Effector memory CD4-positive, alpha-beta T cell (primary cell): ENCODE measurements at places on chromosomes 5 and 9.

DNA sequence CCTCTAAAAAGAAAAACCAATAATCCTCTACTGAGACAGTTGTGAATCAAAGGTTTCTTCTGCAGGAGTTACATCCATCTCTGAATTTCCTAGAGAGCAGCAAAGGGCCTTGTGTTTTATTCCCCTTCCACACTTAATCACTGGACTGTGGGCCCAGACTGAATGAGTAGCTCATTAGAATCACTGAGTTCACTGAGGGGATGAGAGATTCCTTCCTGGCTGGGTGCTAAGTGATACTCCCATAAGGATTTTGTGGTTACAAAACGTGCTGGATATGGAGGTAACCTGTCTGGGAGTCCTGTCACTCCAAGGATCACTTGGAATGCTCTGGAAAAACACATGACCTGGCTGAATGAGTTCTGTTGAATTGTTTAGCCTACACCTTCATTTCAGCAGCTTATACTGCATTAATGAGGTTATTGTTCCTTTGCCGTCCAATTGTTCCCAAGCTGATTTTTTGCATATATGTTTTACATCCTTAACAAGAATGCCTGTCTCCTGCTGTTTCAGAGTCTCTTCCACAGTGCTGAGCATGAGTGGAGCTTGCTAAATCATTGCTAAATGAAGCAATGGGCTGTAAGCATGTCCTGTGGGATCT, 82.9 kb downstream of the MEF2C start:
- no peak for DNase-seq

GRCh38 chr9:118644066-118644465, 725.2 kb downstream of the BRINP1 start:
- DNase-seq: no peak

DNA sequence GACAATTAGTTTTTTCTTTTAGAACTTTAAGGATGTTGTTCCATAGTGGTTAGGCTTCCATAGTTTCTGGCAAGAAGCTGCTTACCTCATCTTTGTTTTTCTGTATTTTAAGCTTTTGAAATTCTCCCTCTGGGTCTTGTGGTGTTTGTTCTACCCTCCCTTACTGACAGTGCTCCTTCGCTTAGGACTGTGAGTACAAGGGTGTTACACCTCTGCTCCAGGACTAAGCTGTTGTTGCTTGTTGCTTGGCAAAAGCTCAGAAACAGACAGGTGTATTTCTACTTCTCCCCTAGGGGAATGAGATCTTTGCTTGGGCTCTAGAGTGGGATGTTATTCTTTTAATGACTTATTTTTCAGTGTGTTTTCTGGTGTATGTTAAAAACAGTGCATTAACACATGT, 225.2 kb downstream of the WDR70 start:
- DNase-seq: no peak

DNA sequence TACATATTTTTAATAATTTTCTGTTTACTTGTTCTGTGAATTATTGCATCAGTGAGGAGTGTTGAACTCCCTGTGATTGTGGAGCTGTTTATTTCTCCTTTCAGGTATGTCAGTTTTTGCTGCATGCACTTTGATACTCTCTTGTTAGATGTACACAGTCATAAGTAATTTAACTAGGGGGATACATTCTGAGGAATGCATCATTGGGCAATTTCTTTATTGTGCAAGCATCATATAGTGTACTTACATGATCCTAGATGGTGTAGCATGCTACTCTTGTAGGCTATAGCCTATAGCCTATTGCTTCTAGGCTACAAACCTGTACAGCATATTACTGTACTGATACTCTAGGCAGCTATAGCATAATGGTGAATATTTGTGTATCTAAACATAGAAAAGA, 9.5 kb downstream of the DENND4C start:
- no peak for DNase-seq

DNA sequence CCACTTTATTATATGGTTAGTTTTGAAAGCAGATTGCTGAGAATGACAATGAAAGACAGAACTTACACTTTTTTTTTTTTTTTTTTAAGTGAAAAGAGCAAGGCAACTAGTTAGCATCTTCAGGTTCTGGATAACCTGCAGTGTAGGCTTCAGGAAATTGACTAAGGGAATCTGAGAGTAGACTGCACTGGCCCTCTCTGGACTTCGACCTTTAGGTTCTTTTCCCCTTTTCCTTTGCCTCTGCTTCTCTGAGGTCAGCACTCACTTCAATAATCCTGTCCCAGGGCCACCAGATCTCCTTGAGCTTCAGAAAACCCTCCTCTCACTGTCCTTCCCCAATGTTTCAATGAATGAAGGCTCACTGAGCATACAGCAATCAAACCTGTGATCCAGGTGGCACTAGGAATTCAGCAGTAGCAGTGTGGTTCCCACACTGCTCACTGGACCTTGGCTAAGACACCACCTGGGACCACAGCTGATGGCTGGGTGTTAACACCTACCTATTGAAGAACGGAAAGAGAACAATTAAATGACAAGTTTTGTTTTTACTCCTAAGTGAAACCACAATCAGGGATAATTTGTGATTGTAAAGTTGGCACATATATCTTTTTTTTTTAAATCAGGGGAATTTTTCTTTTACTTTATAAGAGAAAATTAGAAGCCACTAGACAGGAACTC, 85.8 kb upstream of the IL6ST start:
- no peak for DNase-seq

DNA sequence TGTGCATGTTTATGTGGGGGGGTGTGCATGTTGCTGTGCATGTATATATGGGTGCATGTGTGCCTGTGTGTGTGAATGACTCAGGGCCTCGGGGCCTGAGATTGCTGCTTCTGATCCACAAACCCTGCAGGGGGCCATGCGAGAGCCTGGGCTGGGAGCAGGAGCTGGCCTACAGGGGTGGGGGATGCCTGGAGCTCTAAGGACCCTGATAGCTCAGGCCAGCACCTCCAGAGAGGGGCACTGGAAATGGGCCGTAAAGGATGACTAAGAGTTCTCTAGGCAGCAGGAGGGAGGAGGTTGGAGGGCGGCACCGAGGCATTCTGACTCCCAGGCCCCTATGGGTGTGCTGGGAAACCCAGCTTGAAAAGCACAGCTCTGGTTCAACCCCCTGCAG, 6.9 kb upstream of the UBAC1 start:
- no peak for DNase-seq

DNA sequence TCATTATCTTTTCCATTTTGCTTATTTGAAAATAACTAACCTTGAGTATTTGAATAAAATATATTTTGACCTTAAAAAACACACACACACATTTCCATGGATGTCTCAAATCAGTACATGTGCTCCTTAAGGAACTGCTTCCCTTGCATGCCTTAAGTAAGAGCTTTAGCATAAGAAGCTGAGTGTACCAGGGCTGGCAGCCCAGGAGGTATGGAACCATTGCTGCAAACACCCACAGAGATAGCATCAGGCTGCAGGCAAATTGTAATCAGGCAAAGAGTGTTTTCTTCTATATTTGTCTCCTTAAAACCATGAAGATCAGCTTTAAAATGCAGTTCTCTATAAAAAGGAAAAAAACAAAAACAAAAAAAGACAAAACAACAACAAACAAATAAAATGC, 160.6 kb downstream of the PLK2 start:
- no peak for DNase-seq

GRCh38 chr5:371811-372555, 50.5 kb downstream of the AHRR start:
- DNase-seq: no peak

DNA sequence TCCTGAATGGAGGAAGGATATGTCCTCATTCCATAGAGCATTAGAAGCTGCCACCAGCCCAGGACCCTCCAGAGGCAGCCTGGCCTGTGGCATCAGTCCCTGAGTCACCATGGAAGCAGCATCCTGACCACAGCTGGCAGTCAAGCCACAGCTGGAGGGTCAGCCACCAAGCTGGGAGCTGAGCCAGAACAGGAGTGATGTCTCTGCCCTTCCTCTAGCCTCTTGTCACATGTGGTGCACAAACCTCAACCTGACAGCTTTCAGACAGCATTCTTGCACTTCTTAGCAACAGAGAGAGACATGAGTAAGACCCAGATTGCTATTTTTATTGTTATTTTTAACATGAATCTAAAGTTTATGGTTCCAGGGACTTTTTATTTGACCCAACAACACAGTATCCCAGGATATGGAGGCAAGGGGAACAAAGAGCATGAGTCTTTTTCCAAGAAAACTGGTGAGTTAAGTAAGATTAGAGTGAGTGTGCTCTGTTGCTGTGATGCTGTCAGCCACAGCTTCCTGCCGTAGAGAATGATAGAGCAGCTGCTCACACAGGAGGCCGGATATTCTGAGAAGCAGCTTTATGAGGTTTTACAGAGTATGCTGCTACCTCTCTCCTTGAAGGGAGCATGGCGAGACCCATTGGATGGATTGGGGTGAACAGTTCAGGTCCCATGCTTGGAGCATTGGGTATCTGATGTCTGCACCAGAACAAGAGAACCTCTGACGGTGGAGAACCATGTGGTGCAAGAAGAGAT, 13.0 kb upstream of the CYFIP2 start:
- DNase-seq: peak; percentile 52

GRCh38 chr5:58208674-58209073, 251.2 kb downstream of the PLK2 start:
- no peak for DNase-seq

GRCh38 chr5:169164481-169164925, 136.4 kb downstream of the SLIT3 start:
- no peak for DNase-seq

- DNase-seq: no peak
Measured at GRCh38 chr9:136802321-136802720, 5.4 kb upstream of the RABL6 start.

GRCh38 chr9:90882991-90883600, 81.5 kb downstream of the SYK start:
- DNase-seq: no peak

DNA sequence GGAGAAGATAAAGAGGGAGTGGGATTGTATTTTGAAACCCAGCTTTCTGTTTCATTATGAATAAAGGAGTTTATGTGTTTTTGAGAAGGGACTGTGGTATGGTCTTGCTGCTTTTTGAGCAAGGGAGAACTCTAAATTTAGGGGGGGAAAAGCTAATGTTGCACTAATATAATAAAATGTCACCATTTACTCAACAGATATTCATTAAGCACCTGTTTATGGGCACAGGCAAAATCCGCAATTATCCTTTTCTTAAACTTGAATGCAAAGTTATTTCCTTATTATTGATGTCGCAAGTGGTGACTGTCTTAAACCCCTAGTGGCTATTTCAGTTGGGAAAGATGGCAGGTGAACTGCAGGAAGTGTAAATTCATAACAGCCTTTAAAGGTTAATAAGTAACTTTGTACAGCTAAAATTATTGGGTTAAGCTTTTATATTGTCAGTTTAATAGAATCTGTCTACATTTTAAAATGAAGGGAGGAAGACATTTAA, 1.5 kb downstream of the CDC42SE2 start:
- no peak for DNase-seq

DNA sequence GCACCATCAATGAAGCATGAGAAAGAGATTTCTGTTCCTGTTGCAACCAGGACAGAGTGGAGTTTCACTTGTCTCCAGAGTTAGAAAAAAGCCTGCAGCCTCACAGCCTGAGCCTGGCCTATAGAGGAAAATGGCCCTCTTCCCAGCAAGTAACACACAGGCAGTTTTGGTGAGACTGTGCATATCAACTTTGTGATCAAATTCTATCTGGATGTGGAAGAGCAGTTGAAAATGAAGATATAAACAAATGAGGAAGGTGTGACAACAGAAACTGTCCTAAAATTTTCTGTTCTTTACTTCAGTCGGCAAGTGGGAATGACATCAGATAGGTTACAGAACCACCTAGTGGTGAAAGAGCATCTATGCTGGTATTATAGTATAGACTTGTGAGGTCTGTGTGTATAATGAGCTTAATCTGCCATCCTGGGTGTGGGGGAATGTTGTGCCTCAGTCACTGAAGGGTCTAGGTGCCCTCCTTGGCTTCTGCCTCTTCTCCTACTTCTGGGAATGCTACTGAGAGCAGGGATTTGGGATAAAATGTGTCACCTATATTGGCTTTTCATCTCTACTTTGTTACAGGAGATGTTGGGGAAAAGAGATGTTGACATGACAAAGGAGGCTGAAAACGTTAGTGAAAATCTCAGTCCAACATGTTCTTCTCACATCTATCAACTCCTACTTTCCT, 28.2 kb downstream of the YIPF5 start:
- DNase-seq: no peak
